CD4-positive, alpha-beta T cell treated with Interleukin-17A for 1 hour (primary cell): ENCODE measurements at places on chromosomes 6 and 20.

GRCh38 chr6:129621252-129621651 is 88.7 kb downstream of the ARHGAP18 start:
- peak; percentile 50 for DNase-seq

DNA sequence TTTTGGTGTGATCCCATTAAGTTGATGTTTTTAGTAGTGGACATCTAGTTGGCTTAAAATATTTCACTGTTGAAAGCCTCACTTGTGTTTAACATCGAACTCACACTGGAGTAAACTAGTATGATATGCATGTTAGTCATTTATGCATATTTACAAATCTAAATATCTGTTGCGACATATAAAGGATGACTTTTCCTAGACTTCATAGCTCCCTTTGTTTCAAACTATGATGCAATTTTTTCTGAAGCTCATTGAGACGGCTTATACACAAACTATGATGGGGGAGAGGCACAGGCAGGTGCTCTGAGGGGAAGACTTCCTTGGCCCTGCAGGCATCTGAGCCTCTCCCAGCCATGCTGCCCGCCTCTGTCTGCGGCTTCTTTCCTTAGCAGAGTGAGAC is 11.8 kb upstream of the FOXC1 start:
- no peak for DNase-seq

GRCh38 chr6:26225848-26226578 is 138.8 kb downstream of the HFE start:
- no peak for DNase-seq

- DNase-seq = no peak
Observed at GRCh38 chr20:8089668-8090067, 42.4 kb upstream of the PLCB1 start.

DNA sequence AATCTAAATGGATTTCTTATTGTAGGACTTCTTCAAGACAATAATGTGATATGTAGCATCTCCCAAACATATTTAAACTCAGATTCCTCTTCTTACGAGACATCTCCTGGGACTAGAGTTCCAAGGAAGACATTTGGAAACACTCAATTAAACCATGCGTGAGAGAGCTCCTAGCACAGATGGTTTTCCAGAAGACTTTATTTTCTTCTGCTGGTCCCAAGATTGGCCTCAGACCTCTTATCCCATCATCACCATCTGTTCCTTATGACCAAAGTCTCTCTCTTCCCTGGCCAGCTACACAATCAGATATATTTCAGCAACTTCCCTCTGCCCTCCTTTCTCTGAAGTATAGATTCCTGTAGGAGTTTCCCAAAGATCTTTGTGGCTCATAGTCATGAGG is 93.2 kb upstream of the JARID2 start:
- DNase-seq = no peak

DNA sequence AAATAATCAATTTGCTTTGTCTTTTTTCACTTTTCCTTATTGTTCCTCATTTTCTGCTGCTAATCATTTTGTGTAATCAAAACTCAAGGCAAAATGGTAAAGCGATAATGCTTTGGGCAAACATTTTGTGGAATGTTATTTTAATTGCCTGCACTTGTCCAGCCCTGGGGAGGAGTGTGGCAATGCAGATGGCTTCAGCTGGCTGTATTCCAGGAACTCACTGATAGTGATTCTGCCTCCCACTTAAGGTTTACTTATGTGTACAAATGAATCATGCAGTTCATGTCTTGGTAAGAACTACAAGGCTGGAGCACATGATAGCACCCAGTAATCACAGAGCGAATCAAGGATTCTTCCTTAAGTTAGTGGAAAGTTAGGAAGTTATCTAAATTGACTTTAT is 107.8 kb downstream of the COL19A1 start:
- no peak for DNase-seq

GRCh38 chr6:155313602-155314091 is 637 bp downstream of the TFB1M start:
- peak; percentile 45 for DNase-seq

GRCh38 chr20:11227602-11228001 is 553.8 kb upstream of the JAG1 start:
- DNase-seq = no peak

DNA sequence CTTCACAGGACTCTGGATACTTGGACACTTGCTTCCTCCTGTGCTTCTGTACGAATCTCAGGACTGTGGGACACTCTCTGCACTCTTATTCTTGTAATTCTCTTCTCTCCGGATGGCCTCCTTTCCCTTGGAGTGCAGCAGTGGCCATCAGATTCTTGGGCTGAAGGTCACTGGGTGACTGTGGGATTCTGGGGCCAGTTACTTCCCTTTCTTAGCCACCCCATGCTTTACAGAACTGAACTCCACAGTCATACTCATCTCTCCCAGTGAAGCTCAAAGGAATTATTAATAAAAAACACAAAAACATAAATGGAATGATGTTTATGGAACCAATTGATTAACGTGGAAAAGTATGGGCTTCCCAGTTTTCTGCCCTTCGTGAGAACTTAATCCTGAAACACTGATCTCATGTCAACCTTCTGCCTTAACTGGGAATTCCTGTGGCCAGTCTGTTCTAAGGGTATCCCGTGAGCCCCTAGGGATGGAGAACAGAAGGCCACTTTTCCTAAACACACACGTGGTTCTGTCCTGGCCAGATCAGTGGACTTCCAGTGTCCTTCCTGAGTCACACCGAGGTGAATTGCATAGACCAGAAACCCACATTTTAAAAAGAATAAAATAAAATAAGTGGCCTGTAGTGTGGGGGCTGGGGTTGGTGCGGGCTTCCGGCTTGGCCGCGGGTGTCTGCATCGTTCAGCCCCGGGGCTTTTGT is 23.6 kb upstream of the HLA-E start:
- DNase-seq = no peak

- peak; percentile 58 for DNase-seq
Observed at GRCh38 chr6:154805288-154805911, 72.2 kb downstream of the SCAF8 start.

DNA sequence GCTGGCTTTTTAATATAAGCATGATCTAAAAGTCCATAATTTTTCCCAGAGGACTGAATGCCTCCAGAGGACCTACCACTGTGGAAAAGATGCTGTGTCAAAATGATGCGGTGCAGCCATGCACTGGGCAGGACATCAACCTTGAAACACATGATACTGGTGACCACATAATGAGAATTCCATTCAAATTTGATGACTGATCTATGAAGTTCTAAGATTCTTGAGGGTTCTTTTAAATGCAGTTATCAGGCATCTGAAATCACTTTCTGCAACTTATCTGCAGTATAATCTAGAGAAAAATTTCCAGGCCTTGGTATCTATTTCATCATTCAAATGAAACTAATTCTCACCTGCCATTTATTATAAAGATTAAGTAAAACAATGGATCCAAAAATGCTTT is 15.0 kb upstream of the MARCKS start:
- DNase-seq = no peak

DNA sequence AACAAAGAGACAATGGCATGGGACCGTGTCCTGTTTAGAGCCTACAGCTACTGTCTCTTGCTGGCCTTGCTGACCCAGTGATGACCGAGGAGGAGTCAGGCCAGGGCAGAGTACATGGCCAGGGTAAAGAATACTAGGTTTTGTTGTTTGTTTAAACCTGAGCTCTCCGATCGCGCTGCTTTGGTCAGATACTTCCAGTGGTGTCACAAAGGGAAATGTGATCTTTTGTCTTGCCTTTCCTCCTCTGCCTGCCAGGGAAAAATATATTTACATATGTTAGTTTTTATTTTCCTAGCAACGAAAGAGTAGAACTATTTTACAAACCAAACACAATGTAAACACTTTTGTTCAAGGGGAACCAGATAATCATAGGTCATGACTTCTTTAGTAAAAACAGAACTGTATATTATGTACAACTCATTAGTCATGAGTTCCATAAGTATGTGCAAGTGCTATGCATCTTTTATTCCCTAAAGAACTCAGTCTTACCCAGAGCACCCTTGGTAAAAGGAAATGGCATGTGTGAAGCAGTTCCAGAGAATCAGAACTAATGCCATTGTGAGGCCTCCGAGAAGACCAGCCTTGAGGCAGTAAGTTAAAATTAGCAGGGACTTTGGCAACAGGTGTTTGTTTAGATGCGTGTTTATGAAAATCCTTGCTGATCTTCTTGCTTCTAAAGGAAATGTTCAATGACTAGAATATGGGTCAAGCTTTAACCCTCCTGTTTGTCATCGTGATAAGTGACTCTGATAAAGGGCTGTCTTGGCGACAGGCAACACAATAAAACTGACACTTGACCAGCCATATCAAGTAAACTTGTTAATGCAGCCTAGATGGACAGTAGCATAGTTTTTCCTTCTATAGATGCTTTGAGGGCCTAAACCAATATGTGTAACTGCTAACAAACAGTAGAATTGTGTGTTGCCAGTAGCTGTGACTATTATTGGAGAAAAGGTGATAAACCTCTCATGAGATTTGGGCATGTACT is 204.6 kb downstream of the NKAIN2 start:
- no peak for DNase-seq

DNA sequence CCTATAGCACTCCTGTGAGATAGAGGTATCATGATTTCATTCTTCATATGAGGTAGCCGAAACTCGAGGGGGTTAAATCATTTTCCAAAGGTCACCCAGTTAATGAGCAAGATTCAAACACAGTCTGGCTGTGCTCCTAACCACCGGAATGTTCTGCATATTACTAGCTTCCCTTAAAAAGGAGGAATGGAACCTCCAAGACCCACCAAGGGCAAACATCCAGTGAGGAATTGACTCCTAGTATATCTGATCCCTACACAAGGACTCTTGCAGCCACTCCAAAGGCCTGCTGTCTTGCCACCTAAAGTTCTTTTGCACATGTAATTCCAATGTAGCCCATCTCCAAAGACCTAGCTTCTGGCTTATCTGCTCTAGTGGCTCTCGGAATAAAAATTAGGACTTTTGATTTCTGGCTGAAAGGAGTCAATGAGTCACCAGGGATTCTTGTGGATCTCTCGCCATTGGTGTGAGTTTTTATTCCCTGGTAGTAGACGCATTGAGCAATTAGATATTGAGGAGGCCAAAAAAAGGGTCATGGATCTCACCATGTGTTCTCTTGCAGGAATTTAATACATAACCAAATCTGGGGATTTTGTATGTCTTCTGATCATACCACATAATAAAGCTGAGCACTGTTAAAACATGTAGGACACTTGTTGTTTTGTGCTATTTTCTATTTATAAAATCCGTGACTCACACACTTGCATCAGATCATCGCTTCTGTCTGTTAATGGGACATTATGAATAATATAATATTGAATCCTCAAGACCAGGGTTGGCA is 9.1 kb downstream of the BCAS1 start:
- no peak for DNase-seq

DNA sequence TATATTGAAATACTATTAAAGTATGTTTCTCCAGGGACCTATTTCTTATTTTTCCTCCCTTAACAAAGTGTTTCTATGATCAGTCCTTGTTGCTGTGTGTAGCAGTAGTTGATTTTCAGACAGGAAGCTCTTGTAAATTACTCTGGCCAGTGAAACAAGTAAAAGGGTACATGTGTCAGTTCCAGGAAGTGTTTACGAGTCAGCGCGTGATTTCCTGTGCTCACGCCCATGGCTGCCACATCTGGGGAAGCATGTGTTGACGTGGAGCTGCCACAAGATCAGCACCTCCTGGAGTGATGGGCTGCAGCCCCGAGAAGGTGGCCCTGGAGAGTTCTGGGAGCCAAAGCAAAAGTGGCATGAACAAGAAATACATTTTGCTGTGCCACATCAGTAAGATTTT is 38.6 kb upstream of the GGTLC1 start:
- peak; percentile 88 for DNase-seq

- no peak for DNase-seq
Observed at GRCh38 chr6:54191461-54191860, 80.2 kb downstream of the MLIP start.

DNA sequence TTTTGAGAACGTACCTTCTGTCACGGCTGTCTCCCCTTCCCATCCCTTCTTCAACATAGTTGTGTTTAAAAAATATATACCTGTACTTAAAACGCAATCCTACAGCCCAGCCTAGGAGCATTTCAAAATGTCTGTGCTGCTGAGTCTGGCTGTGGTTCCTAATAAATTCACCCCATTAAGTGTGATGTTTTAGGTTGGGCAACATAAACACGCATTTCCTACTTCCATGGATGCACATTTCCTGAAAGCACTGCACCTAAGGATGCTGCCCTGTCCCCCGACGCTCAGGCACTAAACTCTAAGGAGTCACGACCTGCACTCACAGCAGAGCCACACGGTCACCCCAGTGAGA is 1.2 kb downstream of the REV3L start:
- no peak for DNase-seq

DNA sequence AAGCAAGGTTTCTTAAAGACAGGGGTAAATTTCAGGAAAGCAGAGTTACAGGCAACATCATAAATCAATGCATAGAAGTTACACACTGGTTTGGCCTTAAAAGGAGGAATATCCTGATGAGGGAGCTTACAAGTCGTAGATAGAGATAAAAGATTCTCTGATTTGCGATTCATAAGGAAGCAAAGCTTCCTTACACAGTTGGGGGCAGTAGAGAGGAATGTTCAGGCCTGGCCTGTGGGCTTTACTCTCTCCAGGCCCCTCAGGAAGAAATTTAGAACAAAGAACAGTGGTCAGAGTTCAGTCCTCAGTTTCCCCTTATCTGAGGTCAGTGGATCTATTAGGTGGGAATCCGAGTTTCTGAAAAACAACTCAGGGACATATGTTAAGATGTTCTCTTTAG is 19.3 kb downstream of the HLA-C start:
- no peak for DNase-seq

GRCh38 chr6:109318328-109318876 is 63.9 kb downstream of the CD164 start:
- DNase-seq = no peak

GRCh38 chr20:47058236-47058635 is 163.6 kb downstream of the EYA2 start:
- no peak for DNase-seq

DNA sequence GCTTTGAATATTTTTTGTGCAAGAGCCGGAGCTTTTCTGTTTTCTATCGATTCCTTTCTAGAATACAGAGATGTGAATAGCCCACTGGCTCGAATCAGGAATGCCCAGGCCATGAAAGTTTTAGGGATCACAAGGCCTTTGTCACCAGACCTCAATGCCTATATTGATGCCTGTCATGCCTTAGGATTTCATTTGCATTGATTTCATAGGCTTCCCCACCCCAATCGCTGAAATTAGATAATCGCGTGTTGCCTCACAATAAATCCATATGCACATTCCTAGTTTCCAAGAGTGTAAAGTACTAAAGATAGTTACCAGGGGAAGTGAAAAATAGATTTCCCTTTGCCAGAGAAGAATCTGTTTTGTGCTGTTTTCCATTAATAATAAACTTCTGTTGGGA is 150.8 kb downstream of the SASH1 start:
- DNase-seq = no peak

- no peak for DNase-seq
Observed at GRCh38 chr20:50067461-50067860, 45.5 kb downstream of the UBE2V1 start.
